CD4-positive, alpha-beta T cell treated with Interleukin-21 for 1 hour (primary cell): ENCODE measurements at places on chromosomes 11 and 22.

- DNase-seq, result no peak
These were observed 186.9 kb downstream of the DLG2 start for GRCh38 chr11:85440273-85440672.

DNA sequence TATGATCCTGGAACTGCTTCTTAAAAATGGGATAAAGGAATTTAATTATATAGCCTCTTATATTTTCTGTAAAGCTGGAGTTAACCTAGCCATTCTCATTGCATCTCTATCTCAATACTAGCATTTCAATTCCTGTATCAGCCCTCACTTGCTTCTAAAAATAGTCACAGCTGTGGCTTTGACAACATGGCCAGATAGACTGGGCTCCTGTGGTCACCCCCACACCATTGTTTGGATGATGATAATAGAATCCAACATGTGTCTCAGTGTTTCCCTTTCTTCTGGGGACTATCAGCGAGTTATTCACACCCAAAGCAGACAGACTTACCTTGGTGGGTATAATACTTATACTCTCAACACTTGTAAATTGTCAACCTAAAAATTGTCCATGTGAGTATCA, 6.9 kb downstream of the VWA5A start:
- no peak for DNase-seq

GRCh38 chr22:39452740-39453040, 4.1 kb upstream of the MGAT3 start:
- no peak for DNase-seq

DNA sequence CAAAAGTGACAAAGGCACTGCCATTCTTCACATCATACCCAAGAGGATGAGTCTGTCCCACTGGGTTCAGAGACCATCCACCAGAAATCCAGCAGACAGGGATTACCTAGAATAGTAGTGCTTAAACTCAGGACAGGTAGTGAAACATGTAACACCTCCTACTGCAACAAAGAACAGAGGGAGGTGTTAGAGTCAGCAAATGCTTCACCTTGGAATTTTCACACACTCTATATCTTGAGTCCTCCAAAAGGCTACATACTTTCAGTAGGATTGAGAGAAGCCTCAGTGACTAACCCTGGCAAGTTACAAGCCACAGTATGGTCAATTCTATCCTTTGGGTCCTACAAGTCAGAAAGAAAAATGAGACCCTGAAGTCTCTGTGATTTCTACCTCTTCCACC, 6.0 kb upstream of the CAVIN3 start:
- DNase-seq, result no peak
